ENCODE measurements at places on chromosomes 11 and 22. TPM values are rescaled to one million over a fixed set of nuclear protein-coding genes. Genes with fewer than 3 reads are reported as not detected.

The SEC14L2 gene
- 0.24 TPM for polyA plus RNA-seq

The GNG3 gene
- 8.0 TPM for polyA plus RNA-seq

The TUBA8 gene
- polyA plus RNA-seq = 3.4 TPM

The TUBGCP6 gene
- 178 TPM for polyA plus RNA-seq

The RIMBP3B gene
- not detected for polyA plus RNA-seq

The OR52I1 gene
- polyA plus RNA-seq = not detected

The FAM227A gene
- 0.07 TPM for polyA plus RNA-seq

The MED15 gene
- 116 TPM for polyA plus RNA-seq

The INPP5J gene
- polyA plus RNA-seq = 0.07 TPM

DNA sequence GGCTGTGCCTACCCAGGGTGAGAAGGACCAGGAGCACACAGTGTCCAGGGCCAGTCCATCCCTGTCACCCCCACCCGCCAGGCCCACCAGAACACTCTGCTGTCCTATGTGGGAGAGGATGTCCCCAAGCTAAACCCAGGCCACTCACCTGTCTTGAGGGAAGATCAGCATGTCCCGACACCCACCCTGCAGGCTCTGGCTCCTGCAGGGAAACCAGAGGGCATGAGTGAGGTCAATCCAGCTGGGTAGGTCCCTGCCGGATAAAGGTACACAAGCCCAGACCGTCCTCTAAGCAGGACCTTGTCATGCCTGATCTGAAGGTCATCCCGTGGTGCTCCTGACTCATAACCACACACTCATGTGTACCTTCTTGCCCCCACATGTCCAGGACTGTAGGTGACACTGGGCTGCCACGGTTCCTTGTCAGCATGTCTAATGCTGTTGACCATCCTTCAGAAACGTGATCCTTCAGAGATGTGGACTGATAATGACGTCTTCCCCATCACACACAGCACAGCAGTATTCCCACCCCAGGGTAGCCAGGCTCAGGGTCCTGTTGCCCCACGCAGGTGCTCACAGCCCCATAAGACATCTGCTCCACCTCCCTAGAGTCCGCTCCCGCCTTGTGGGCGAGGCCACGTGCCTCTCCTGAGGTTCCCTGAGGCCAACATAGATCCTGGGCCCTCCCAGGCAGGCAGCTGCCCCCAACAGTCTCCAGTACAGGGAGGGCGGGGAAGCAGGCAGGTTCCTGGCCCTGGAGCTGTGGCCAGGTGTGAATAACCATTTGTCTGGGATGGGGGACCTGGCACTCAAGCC lies 6.1 kb downstream of the ARVCF start:
- H3K36me3 ChIP-seq = no peaks in the 10 kb centered on the region
- no peaks in the 10 kb centered on the region for H3K4me1 ChIP-seq
- no peak overlapping the region for H3K4me3 ChIP-seq
- peaks cover 7% of the 10 kb centered on the region for H3K27me3 ChIP-seq

GRCh38 chr11:109858152-109858551 lies 235.0 kb upstream of the ZC3H12C start:
- H3K4me3 ChIP-seq = no peak overlapping the region
- H3K36me3 ChIP-seq = no peaks in the 10 kb centered on the region
- H3K27ac ChIP-seq = no peak overlapping the region
- no peaks in the 10 kb centered on the region for H3K4me1 ChIP-seq

- H3K4me3 ChIP-seq = no peak overlapping the region
- DNase-seq = no peak
- H3K27me3 ChIP-seq = no peaks in the 10 kb centered on the region
These were observed 115.4 kb downstream of the METTL15 start for GRCh38 chr11:28223577-28223976.

DNA sequence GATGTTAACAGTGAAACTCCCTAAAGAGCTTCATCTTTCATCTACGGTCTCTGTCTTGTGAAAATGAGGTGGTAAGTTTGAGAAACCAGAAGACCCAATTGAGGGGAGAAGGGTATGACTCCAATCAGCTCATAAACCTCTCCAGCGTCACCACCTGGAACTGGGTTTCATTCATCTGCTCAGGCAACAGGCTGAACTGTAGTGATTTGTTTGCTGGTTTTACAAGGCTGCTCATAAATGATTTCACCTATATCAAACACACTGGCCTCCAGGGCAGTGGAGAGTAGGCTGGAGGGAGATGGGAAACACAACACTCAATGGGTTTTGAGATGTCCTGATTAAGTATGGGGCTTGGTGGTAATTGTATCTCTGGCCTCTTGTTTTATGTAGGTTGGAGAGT lies 79.0 kb downstream of the EFCAB6 start:
- no peak for DNase-seq
- no peaks in the 10 kb centered on the region for H3K36me3 ChIP-seq
- H3K4me1 ChIP-seq = no peaks in the 10 kb centered on the region
- H3K27me3 ChIP-seq = no peaks in the 10 kb centered on the region

DNA sequence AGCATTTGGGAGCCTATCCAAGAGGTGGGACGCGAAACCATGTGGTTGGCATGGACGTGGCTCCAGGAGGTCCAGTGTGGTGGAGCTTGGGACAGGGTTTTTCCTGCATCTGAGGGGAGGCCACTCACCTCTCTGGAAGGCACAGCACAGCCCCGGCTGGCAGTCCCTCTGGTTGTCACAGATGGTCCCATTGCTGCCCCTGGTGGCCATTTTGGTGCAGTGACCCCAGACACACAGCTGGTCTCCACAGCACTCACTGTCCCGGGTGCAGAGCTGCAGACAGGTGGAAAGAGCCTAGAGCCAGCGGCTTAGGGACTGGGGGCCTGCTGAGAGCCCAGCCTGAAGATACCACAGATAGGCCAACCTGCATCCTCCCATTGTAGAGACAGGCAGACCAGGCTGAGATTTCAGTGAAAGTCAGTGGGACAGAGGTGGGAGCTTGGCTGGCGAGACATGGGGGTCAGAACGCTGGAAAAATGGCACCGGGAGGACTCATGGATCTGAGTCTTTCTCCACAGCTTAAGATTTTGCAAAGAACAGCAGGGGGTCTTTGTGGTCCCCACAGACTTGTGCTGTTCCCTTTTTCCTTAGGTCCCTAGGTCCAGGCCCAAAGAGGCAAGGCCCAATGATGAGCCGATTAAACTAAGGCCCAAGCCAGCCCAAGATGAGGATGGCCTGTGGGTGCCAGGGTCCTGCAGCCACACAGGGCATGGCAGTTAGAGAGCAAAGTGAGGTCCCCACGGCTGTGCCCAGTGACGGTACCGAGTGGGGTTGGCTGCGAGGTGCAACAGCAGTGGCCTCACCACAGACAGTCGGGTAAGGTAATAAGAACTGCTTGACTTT lies 41.4 kb downstream of the DKK3 start:
- DNase-seq = peak; percentile 50
- H3K27ac ChIP-seq = no peak overlapping the region
- H3K4me1 ChIP-seq = no peaks in the 10 kb centered on the region
- no peaks in the 10 kb centered on the region for H3K36me3 ChIP-seq

DNA sequence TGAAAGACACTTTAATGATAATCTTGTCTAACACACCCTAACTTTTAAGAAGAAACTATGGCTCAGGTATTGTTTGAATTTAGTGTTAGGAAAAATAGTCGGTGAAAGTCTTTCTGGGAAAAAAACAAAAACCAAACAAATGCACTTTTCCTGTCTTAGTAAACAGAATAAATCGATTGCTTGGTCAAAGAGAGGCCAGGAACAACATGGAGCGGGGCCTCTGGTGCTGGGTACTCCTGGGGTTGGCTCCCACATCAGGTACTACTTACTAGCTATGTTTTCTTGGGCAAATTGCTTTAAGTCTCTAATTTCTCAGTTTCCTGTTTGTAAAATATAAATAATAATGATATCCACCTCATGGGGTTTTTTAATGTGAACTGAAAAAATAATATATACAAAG lies 46.8 kb downstream of the NAV2 start:
- H3K27me3 ChIP-seq = peaks cover 7% of the 10 kb centered on the region
- no peaks in the 10 kb centered on the region for H3K36me3 ChIP-seq
- H3K4me1 ChIP-seq = no peaks in the 10 kb centered on the region
- no peak overlapping the region for H3K27ac ChIP-seq

GRCh38 chr11:124807201-124807600 lies 7.0 kb upstream of the MSANTD2 start:
- no peak overlapping the region for H3K4me3 ChIP-seq
- H3K27me3 ChIP-seq = no peaks in the 10 kb centered on the region
- no peak for DNase-seq

DNA sequence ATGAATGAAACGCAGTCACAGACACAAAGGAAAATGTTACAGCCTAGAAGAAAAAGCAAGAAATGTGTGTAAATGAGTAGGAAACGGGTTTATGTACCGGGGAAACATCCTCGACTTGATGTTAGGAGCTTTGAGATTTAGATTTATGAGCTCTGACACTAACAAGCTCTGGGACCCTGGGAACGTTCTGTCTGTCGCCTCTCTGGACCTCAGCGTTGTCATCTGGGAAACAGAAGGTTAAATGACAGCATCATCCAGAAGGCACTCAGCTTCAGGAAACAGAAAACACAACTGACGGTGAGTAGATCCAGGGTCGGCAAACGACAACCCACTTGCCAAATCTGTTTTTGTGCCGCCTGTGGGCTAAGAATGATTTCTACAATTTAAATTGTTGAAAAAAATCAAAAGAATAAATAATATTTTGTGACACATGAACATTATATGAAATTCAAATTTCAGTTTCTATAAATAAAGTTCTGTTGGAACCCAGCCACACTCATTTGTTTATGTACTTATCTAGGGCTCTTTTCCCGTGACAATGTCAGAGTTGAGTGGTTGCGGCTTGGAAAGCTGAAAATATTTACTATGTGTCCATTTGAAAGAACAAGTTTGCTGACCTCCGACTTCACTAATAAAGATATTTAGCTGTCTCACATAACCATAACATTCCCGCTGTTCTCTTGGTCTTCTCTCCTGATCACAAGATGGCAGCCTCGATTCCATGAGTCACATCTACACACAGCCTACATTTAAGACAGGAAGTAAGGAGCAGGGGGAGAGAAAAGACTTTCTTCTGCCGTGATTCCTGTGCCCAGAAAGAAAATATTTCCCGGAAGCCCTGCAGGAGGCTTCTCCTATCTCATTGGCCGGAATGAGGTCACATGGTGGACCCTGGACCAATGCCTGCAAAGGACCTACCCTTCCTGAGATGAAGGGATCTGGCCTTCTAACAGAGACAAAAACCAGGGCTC lies 47.1 kb upstream of the SYT13 start:
- H3K4me3 ChIP-seq = no peak overlapping the region
- H3K4me1 ChIP-seq = no peaks in the 10 kb centered on the region
- no peaks in the 10 kb centered on the region for H3K36me3 ChIP-seq

- H3K27ac ChIP-seq = no peak overlapping the region
- DNase-seq = no peak
- H3K36me3 ChIP-seq = no peaks in the 10 kb centered on the region
- H3K4me3 ChIP-seq = no peak overlapping the region
These were observed 25.5 kb downstream of the ARHGAP42 start for GRCh38 chr11:100712583-100712982.

GRCh38 chr11:20590381-20590780 lies 9.0 kb upstream of the SLC6A5 start:
- H3K27me3 ChIP-seq = no peaks in the 10 kb centered on the region
- H3K4me1 ChIP-seq = no peaks in the 10 kb centered on the region
- H3K36me3 ChIP-seq = no peaks in the 10 kb centered on the region
- no peak for DNase-seq
- H3K4me3 ChIP-seq = no peak overlapping the region

GRCh38 chr11:84146826-84147225 lies 860.7 kb upstream of the CCDC90B start:
- H3K27me3 ChIP-seq = no peaks in the 10 kb centered on the region
- DNase-seq = no peak
- H3K4me1 ChIP-seq = no peaks in the 10 kb centered on the region
- H3K36me3 ChIP-seq = no peaks in the 10 kb centered on the region

- H3K4me1 ChIP-seq = no peaks in the 10 kb centered on the region
- H3K36me3 ChIP-seq = no peaks in the 10 kb centered on the region
- H3K27ac ChIP-seq = no peak overlapping the region
- no peaks in the 10 kb centered on the region for H3K27me3 ChIP-seq
- H3K4me3 ChIP-seq = no peak overlapping the region
- no peak for DNase-seq
These were observed 123.0 kb downstream of the PLEKHA7 start for GRCh38 chr11:16891165-16891564.

- H3K27me3 ChIP-seq = peaks cover 3% of the 10 kb centered on the region
- no peak overlapping the region for H3K4me3 ChIP-seq
- no peak overlapping the region for H3K27ac ChIP-seq
- no peaks in the 10 kb centered on the region for H3K4me1 ChIP-seq
- no peak for DNase-seq
- no peaks in the 10 kb centered on the region for H3K36me3 ChIP-seq
These were observed 15.0 kb downstream of the GLB1L3 start for GRCh38 chr11:134291196-134291595.

- no peak for DNase-seq
- H3K27ac ChIP-seq = no peak overlapping the region
- peaks cover 6% of the 10 kb centered on the region for H3K4me1 ChIP-seq
- H3K4me3 ChIP-seq = no peak overlapping the region
These were observed 107.2 kb upstream of the E2F8 start for GRCh38 chr11:19347911-19348310.

Data from B cell (primary cell).